CD4-positive, CD25-positive, alpha-beta regulatory T cell (primary cell): ENCODE measurements at places on chromosomes 13 and 19.

DNA sequence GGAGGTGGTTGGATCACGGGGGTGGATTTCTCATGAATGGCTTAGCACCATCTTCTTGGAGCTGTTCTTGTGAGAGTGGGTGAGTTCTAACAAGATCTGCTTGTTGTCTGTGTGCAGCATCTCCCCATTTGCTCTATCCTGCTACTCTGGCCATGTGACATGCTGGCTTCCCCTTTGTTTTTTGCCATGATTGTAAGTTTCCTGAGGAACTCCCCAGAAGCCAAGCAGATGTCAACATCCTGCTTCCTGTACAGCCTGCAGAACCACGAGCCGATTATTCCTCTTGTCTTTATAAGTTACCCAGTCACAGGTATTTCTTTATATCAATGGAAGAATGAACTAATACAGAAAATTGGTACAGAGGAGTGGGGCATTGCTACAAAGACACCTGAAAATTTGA lies 2.3 kb upstream of the SIGLEC12 start:
- DNase-seq, result no peak

DNA sequence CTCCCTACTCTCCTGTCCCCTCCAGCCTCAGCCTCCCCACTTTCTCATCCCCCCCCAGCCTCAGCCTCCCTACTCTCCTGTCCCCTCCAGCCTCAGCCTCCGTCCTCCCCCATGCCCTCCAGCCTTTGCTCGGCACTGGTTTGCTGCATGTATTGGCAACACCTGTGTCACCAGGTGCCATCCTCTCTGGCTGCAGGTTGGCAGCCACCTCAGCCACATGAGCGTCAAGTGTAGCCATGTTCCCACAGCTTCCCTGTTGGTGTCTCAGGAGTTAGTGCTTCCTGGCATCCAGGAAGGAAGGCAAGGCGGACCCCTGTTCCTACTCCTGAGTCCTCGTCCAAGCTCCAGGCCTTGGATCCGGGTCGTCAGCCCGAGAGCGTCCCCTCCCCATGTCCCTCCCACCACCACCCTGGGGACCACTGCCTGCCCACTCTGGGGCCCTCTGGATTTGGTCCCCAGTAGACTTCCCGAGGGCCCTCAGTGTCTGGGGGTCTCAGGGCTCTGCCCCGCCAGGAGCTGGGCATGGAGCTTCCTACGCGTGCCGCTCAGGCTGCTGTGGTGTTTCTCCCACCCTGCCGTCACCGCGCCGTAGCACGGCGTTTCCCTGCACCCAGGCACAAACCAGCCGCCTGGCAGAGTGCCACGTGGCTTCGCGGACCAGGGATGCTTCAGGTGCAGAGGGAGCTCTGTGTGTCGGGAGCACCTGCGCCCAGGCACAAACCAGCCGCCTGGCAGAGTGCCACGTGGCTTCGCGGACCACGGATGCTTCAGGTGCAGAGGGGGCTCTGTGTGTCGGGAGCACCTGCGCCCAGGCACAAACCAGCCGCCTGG lies 128.3 kb upstream of the MCF2L start:
- no peak for DNase-seq

DNA sequence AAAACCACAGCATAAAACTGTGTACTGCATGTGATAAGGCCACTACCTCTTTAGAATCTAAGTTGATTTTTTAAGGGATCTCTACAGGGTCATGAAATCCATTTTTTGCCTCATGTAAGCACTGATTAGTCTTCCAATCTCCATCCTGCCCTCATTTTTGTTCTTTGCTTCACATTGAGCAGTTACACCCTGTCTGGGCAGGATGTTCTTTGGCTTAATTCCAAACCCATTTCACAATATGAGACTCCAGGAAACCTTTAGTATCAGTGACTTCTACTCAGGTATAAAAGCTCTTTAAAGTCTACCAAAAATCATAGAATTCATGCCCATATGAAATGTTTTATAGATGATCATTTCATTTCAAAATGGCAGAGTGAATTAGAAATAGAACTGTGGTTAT lies 592.6 kb downstream of the TBC1D4 start:
- no peak for DNase-seq

- DNase-seq, result no peak
These were observed 9.4 kb upstream of the SEMA6B start for GRCh38 chr19:4568886-4569285.

GRCh38 chr13:27171244-27171826 lies at the start of gene USP12:
TSS of gene USP12 (minus strand) at chr13:27171811. CDS start at chr13:27171639, 172 bp downstream.
- no peak for DNase-seq

GRCh38 chr19:34120846-34121639 lies 51.3 kb upstream of the LSM14A start:
- DNase-seq, result peak; percentile 5

DNA sequence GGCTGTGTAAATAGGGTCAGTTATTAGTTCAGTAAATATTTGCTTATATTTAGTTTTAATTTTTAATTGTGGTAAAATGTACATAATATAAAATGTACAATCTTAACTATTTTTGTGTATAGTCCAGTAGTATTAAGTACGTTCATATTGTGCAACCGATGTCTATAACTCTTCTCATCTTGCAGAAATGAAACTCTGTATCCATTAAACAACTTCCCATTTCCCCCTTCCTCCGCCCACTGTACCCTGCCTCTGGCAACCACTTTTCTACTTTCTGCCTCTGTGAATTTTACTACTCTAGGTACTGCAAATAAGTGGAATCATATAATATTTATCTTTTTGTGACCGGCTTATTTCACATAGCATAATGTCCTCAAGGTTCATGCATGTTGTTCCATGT lies 24.4 kb downstream of the UBAC2 start:
- no peak for DNase-seq

- peak; percentile 12 for DNase-seq
These were observed 523 bp downstream of the ELAVL1 start for GRCh38 chr19:8004723-8005513.

DNA sequence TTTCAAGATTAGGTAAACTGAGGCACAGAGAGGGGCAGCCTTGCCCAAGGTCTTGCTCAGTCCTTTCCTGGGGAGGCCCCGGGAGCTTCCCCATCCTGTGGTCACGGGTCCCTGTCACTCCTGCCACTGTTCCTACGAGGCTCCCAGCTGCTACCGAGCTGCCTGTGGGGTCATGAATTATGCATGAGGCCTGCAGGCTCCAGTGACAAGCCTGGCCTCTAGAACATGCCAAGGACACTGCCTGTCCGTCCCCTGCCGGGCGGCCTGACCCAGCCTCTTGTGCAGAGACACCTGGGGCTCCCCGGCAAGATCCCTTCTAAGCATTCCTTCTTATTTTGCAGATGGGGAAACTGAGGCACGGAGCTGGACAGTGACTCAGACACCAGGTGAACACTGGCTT lies 2.7 kb downstream of the FCHO1 start:
- DNase-seq, result no peak

- DNase-seq, result no peak
These were observed 185.8 kb downstream of the B3GLCT start for GRCh38 chr13:31385540-31385939.

GRCh38 chr19:1396768-1397679 lies 4.3 kb downstream of the GAMT start:
- no peak for DNase-seq

DNA sequence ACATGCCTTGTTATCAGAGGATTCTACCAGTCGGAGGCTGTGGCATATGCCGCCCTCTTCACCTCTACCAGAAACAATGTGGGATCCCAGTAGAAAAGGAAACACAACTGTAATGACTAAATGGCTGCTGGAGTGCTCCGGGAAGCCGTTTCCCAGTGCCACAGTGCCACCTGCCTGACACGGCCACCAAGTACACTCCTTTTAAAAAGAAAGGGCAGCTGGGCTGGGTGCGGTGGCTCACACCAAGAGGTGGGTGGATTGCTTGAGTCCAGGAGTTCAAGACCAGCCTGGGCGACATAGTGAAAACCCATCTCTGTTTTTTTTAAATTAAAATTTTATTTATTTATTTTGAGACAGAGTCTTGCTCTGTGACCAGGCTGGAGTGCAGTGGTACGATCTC lies 67.3 kb downstream of the TRPM4 start:
- no peak for DNase-seq

GRCh38 chr13:76693086-76693485 lies 193.1 kb downstream of the KCTD12 start:
- DNase-seq, result no peak
